ENCODE measurements at places on chromosomes 2 and 18. TPM values are rescaled to one million over a fixed set of nuclear protein-coding genes. Genes with fewer than 3 reads are reported as not detected.
A peak's percentile ranks its signal among the peaks of the same experiment; 100 is the strongest.

GRCh38 chr2:101231240-101231639, 21.4 kb upstream of the CNOT11 start:
- H3K27me3 ChIP-seq = no peaks in the 10 kb centered on the region
- H3K4me1 ChIP-seq = no peaks in the 10 kb centered on the region
- no peak overlapping the region for H3K27ac ChIP-seq
- H3K4me3 ChIP-seq = no peak overlapping the region
- no peaks in the 10 kb centered on the region for H3K36me3 ChIP-seq
- DNase-seq = no peak

DNA sequence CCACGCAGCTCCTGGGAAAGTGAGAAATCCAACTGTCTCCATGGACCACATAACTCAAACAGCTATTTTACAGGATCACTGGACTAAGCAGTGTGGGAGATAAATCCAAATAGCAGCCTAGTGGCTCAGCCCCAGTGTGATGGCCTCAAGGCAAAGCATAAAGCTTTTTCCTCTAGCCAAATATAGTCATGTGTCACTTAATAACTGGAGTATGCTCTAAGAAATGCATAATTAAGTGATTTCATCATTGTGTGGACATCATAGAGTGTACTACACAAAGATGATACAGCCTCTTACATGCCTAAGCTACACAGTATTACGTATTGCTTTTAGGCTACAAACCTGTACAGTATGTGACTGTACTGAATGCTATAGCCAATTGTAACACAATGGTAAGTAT, 31.8 kb upstream of the ST8SIA3 start:
- no peak for DNase-seq
- H3K27me3 ChIP-seq = peaks cover 4% of the 10 kb centered on the region

DNA sequence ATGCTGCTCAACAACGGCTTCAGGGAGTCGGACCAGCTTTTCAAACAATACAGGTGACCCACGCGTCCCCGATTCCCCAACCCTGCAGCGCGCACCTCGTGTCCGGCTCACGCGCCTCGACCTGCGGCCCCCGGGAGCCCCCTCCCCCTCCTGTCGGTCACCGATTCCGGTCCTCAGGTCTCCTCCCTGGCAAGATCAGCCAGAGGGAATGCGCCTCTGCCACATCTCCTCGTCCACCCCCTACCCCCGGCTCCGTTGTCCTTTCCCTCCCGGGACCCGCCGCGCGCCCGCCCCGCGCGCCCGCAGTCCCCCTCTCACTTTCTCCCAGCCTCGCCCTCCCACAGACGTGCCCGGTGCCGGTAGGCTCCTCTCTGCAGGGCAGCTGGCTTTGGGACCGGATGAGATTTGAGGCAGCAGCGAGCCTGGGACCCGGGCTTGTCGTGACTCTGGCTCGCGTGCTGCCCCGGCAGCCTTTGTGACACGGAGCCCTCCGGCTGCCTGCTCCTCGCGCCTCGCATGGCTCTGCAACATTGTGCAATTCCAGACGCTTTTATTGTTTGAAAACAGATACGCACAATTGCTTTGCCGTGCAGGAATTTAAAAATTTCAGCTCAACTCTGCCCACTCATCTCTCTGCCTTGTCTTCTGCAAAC, 558 bp downstream of the TTC39C start:
- no peaks in the 10 kb centered on the region for H3K27me3 ChIP-seq
- peak overlapping the region; percentile 57 for H3K4me3 ChIP-seq
- peaks cover 4% of the 10 kb centered on the region for H3K4me1 ChIP-seq
- H3K36me3 ChIP-seq = no peaks in the 10 kb centered on the region
- DNase-seq = peak; percentile 54

DNA sequence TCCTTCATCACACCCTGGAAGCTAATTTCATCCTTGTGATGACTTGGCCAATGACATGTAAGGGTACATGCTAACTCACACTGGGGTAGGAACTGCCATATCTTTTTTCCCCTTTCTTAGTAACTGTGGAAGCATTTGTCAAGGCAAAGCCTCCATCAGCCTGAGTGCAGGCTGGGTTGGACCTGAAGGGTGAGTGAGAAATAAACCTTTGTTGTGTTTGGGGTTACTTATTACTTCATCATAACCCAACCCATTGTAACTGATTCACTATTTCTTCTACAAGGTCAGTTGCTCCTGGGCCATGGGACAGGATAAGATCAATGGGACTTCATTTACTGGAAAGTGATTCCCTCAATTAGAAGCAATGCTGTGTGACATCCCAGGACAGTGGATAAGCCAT, 108.4 kb downstream of the COL6A3 start:
- no peaks in the 10 kb centered on the region for H3K36me3 ChIP-seq
- H3K4me3 ChIP-seq = no peak overlapping the region
- no peaks in the 10 kb centered on the region for H3K27me3 ChIP-seq
- DNase-seq = no peak
- H3K4me1 ChIP-seq = peaks cover 30% of the 10 kb centered on the region

DNA sequence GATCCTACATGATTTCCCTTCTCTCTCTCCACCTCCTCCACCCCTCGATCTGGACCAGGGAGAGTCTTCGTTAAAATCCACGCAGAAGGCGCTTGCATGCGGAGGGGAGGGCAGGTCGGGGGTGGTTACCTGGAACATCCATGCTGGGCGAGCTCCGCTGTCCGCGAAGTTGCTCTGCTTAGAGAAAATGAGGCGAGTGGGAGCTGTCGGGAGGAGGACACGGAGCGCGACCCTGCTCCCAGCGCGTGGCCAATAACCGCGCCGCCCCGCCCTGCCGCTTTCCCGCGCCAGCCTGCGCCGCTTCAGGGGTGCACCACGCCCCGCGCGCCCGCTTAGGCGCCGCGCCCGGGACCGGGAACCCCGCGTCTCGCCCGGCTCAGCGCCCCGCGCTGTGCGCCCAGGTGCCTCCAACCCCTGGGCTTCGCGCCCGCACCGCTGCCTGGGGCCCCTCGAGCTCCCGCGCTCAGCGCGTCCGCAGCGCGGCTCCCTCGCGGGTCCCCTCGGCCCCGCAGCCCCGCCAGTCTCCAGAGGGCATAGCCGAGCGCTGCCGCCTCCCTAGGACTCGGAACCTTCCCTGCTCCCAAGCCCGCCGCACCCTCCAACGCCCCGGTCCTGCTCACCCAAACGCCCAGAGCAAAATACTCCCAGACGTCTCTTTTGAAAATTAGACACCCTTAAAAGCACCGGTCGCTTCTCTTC, 636 bp downstream of the CBLN2 start:
- H3K27me3 ChIP-seq = peaks cover 55% of the 10 kb centered on the region
- no peak for DNase-seq
- H3K36me3 ChIP-seq = no peaks in the 10 kb centered on the region
- H3K4me3 ChIP-seq = peak overlapping the region; percentile 35

DNA sequence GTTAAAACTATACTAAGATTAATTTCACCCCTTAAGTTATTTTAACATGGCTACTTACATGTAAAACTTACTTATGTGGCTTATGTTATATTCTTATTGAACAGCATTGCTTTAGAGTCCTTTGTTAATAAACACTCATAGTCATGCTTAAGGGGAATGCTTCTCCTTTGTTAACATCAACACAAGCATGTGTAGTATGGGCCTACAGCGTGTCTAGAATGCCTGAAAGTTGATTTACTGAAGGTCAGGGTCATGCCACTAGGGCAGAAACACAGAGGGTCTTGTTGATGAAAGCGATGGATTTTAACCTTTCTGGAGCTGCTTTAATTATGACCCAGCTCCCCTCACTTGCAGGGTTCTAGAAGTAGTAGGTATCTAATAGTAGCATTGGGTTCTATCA, 159.8 kb upstream of the DLX2 start:
- H3K27me3 ChIP-seq = no peaks in the 10 kb centered on the region
- H3K4me1 ChIP-seq = no peaks in the 10 kb centered on the region
- H3K36me3 ChIP-seq = no peaks in the 10 kb centered on the region
- no peak overlapping the region for H3K27ac ChIP-seq

- H3K36me3 ChIP-seq = no peaks in the 10 kb centered on the region
- H3K27me3 ChIP-seq = no peaks in the 10 kb centered on the region
- DNase-seq = no peak
These were observed 15.2 kb downstream of the ARID5A start for GRCh38 chr2:96551605-96552314.

Gene CIB4
- total RNA-seq = not detected

Gene STPG4
- total RNA-seq = not detected

Gene THUMPD2
- total RNA-seq = 21.1 TPM

DNA sequence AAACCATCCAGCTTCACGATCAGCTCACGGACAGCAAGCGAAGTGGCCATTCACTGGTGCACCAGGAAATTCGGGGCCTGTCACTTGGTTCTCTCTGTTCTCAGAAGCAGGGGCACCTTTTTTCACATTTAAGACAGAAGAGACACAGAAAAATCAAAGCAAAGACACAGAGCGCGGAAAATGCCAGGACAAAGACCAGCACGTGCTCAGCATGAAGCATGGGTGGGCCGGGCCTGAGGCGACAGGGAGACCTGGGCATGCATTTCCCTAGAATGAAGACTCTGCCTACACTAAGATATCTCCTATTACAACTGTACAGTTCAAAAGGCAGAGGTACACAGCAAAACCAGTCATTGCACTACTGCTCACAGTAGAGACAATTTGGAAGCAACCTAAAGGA, 117.4 kb upstream of the ID2 start:
- no peak for DNase-seq
- H3K4me3 ChIP-seq = no peak overlapping the region
- no peaks in the 10 kb centered on the region for H3K4me1 ChIP-seq

- H3K36me3 ChIP-seq = no peaks in the 10 kb centered on the region
- H3K27me3 ChIP-seq = no peaks in the 10 kb centered on the region
- H3K4me3 ChIP-seq = no peak overlapping the region
- H3K4me1 ChIP-seq = peaks cover 43% of the 10 kb centered on the region
These were observed 45.0 kb downstream of the SLC38A11 start for GRCh38 chr2:164910101-164910899.

Gene PGAP1
- 21.4 TPM for total RNA-seq

- no peak overlapping the region for H3K4me3 ChIP-seq
- H3K27me3 ChIP-seq = no peaks in the 10 kb centered on the region
- peaks cover 11% of the 10 kb centered on the region for H3K4me1 ChIP-seq
- H3K36me3 ChIP-seq = no peaks in the 10 kb centered on the region
- no peak for DNase-seq
- peak overlapping the region; percentile 56 for H3K27ac ChIP-seq
These were observed 68.9 kb upstream of the CAB39 start for GRCh38 chr2:230643576-230644291.

Gene SPATA3
- not detected for total RNA-seq

GRCh38 chr18:25340762-25341161, 11.2 kb downstream of the ZNF521 start:
- H3K27ac ChIP-seq = no peak overlapping the region
- H3K4me3 ChIP-seq = no peak overlapping the region
- H3K27me3 ChIP-seq = peaks cover 30% of the 10 kb centered on the region
- H3K36me3 ChIP-seq = no peaks in the 10 kb centered on the region
- DNase-seq = no peak

- peaks cover 16% of the 10 kb centered on the region for H3K4me1 ChIP-seq
- no peak for DNase-seq
- no peaks in the 10 kb centered on the region for H3K36me3 ChIP-seq
- peak overlapping the region; percentile 94 for H3K4me3 ChIP-seq
- peak overlapping the region; percentile 99 for H3K27ac ChIP-seq
These were observed 446 bp upstream of the RHBDD1 start for GRCh38 chr2:226835420-226835795.

GRCh38 chr2:75959724-75960471, 249.2 kb upstream of the GCFC2 start:
- no peak overlapping the region for H3K4me3 ChIP-seq
- DNase-seq = no peak
- H3K27ac ChIP-seq = no peak overlapping the region
- H3K36me3 ChIP-seq = no peaks in the 10 kb centered on the region
- no peaks in the 10 kb centered on the region for H3K27me3 ChIP-seq

DNA sequence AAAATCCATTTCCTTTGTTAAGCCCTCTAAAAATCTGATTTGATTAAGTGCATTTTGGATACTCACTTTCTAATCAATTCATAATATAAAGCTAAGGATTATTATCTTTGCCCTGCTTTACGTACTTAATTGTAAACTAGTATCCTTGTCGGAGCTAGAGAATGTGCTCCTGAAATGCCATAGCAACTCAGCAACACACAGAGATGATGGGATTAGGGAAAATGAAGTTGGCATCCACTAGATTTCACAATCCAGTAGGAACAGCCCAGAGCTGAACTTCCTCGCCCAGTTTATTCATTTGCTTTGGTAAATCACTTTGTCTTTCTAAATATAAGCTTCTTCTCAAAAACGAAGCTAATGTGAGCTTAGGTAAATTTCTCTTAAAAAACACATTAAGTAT, 386.3 kb downstream of the CTNNA2 start:
- no peak overlapping the region for H3K4me3 ChIP-seq
- H3K36me3 ChIP-seq = no peaks in the 10 kb centered on the region
- DNase-seq = no peak
- H3K27me3 ChIP-seq = no peaks in the 10 kb centered on the region
- no peaks in the 10 kb centered on the region for H3K4me1 ChIP-seq

GRCh38 chr2:153299809-153300208, 178.8 kb downstream of the RPRM start:
- no peaks in the 10 kb centered on the region for H3K4me1 ChIP-seq
- no peaks in the 10 kb centered on the region for H3K36me3 ChIP-seq
- H3K4me3 ChIP-seq = no peak overlapping the region
- no peaks in the 10 kb centered on the region for H3K27me3 ChIP-seq

Gene LRP2
- total RNA-seq = not detected

DNA sequence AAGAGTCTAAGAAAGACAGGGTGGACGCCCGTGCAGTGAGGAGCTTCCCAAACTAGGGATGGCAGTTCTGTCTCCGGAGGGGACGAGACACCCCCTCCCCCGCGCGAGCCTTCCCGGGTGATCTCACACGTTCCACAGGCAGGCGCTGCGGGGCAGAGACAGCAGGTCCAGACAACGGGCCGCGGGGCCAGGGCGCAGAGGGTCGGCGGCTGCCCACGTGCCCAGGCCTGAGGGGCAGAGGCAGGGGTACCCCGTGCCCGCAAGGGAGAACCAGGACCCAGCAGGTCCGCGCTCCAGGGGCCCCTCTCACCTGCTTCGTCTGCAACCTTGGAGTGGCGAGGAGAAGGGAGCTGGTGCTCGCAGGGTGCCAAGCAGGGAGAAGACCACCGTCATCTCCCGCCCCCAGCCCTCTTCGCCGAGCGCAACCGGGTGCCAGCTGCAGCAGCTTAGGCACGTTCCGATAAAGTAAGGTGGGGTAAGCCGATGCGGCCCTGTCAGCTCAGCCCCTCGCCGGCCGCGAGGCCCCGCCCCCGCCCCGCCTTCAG, at the start of gene GPR155:
GPR155 (minus strand) TSS at position 467 of the 545 bp plus-strand sequence. CDS start 5,073 bp downstream, outside the sequence.
- no peaks in the 10 kb centered on the region for H3K4me1 ChIP-seq
- H3K27ac ChIP-seq = peak within 1 kb of the TSS; percentile 89

DNA sequence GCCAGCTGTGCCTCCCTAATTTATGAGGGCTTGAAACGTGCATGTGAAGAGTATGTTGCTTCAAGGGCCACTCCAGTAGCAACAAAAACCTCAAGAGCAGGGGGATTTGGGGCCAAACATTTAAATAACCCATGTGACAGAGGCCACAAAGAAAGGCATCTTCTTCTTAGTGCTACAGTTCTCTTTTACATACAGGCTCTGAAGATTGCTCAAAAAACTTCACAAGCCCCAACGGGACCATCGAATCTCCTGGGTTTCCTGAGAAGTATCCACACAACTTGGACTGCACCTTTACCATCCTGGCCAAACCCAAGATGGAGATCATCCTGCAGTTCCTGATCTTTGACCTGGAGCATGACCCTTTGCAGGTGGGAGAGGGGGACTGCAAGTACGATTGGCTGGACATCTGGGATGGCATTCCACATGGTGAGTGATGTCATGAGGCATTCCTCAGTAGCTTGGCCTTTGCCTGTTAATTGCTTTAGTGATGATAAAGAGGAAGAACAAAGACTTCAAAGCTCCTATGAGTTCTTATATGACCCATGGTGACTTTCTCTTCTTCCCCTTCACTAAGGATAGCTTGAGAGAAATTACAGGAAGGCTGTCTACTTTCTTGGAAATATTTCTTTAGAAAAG, 40.1 kb downstream of the NRP2 start:
- no peaks in the 10 kb centered on the region for H3K4me1 ChIP-seq
- no peaks in the 10 kb centered on the region for H3K36me3 ChIP-seq
- H3K27me3 ChIP-seq = no peaks in the 10 kb centered on the region
- H3K27ac ChIP-seq = peak overlapping the region; percentile 81
